NCI-H187 (cell line): ENCODE measurements at places on chromosomes 1 and 21.

GRCh38 chr1:236284291-236284721 is 2.5 kb upstream of the ERO1B start:
- DNase-seq, result no peak

- DNase-seq, result no peak
Measured at GRCh38 chr1:55484173-55484572, 269.0 kb upstream of the USP24 start.

DNA sequence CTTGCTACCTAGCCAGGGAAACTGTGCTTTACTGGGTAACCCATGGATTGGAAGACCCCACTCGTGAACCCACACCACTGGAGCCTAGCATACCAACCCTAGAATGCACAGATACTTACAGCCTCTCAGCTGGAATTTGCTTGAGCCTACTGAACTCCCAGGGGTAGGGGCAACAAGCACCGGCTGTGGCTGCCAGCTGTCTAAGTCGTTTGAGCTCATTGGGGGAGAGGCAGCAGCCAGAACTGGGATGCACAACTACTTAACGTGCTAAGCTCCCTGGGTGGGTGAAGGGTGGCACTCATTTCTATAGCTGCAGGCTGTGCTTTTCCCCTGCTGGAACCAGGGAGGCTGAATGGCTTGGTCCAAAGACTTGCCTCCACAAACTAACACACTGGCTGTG is 212.4 kb downstream of the ZNF648 start:
- DNase-seq, result no peak

DNA sequence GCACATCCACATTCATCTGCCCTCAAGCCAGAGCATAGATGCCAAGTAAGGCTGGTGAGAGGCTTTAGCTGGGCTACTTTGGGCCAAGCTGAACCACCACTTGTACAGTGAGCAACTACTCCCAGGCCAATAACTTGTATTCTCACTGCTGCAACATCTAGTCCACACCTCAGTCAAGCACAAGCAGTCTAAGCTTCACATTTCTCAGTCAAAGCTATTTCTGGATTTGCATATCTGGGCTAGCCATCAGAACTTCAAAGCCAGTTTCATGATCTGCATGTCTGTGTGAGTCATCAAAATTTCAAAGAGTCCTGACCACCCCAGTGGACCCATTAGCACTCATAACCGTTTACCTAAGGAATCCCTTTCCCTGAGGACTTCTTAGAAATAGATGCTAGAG is 77.7 kb upstream of the DIRAS3 start:
- no peak for DNase-seq
